ENCODE measurements at places on chromosomes 11 and 22.

GRCh38 chr22:33324228-33324627 lies 266.0 kb upstream of the SYN3 start:
- no peak for DNase-seq

DNA sequence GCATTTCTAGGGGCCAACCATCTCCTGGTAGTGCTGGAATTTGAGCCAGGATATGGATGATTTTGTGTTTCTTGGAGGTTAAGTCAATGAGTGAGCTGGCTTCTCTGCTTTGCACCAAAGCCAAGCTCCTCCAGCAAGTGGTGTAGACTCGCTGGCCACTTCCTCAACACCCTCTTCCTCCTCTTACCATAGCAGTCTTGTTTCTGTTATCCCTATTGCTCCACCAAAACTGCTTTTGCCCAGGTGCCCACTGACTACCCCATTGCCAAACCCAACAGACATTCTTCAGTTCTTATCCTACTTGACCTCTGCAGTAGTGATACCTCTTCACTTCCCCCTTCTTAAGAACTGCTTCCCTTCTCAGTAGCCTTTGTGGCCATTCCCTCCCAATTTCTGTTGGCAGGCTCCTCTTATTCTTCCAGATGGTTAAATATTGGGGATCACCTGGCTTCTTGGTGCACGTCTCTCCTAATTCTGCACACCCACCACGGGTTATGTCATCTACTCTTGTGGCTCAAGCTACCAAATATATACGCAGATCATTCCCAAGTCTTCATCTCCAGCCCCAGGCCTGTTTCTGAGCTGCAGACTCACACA lies 7.0 kb upstream of the PRG2 start:
- no peak for DNase-seq

GRCh38 chr11:120207512-120207911 lies 3.3 kb upstream of the OAF start:
- no peak for DNase-seq

DNA sequence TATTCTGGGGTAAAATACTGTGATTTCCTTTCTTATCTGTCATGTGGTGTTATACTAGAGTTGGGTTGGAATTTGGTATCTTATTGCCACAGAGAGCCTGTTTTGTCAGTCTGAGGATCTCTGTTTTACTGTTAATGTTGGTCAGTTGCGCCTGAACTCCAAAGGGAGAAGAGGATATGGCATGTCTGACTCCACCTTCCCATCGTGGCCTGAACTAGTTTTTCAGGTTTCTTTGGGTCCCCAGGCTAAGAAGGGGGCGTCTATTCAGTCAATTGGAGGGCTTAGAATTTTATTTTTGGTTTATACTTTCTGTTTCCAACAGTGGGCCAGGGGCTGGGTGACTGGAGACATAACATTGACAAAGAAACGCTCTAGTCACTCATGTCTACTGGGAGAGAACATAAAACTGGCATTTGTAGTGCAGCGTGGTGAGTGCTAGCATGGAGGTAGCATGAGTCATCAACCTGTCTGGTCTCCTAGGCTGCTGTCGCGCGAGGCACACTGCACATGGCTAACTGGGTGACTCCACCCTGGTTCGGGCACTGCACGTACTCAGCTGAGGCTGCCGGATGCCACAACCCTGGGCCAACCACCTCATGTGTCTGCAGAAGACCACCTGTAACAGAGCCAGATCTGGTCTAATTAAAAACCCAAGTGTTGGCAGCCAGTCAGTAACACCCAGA lies 120.1 kb upstream of the OR9Q1 start:
- DNase-seq = no peak

GRCh38 chr11:86678823-86679222 lies 6.4 kb upstream of the ME3 start:
- no peak for DNase-seq

GRCh38 chr22:27105142-27106025 lies 448.0 kb downstream of the MIAT start:
- peak; percentile 62 for DNase-seq

DNA sequence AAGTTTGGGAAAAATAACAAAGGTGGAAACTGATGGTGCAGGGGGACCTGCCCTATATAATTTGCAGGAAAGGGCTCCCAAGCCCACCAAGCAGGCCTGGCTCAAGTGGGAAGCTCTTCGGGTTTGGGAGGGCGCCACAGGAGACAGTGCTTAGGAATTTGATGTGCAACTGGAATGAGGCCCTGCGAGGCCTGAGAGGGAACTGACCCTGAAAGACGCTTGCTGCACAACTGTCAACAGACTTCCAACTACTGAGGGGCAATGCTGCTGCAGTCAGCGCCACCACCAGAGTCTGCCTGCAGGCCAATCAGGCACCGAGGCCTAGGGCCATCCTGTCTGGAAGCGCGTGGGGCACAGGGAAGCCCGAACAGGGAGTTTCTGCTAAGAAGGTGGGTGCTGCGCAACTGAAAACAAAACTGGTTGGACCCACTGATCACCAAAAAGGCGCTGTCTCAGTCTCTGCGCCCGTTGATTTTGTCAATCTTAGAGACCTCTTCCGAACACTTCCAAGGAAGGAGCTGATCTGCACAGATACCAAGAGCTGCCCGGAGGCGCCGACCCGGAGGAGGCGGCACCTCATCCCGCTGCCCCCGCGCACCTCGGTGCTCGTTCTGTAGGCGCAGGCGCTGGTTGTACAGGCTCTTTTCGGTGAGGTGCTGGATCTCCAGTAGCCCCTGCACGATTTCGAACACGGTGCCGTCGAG lies 667 bp downstream of the DGCR6L start:
- no peak for DNase-seq

DNA sequence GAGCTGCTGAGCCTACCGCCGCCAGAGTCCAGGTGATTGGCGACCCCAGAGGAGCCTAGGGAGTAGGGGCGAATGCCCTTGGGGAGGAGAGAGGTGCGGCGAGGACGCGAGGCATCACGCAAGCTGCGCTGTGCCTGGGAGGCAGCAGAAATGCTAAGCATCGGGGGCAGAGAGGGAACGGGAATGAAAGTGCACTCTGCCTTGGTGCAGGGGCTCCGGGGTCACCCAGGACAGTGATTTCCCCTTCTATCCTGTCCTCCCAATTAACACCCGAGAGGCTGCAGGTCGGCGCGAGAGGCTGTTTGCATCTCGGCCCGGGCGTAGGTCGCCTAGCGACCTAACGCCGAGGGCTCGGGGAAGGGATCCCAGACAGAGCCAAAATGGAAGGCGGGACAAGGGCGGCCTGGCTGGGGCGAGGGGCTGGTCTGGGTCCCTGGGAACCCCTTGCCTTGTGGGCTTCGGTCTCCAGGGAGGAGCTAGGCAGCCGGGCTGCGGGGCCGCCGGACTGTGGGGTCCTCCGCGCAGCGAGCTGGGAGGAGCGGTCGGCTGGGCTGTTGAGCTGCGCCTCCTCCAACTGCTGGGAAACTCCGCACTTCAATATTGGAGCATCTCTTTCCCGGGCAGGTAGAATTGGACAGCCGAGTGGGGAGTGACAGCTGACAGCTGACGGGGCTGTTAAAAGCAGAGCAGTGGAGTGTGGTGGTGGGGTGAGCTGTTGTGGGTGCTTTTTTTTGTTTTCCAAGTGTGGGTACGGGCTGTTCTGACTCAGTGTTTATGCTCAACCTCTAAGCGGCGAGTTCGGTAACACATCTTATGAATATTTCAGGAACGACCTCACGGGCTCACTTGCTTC lies 657 bp downstream of the ELMOD1 start:
- no peak for DNase-seq

DNA sequence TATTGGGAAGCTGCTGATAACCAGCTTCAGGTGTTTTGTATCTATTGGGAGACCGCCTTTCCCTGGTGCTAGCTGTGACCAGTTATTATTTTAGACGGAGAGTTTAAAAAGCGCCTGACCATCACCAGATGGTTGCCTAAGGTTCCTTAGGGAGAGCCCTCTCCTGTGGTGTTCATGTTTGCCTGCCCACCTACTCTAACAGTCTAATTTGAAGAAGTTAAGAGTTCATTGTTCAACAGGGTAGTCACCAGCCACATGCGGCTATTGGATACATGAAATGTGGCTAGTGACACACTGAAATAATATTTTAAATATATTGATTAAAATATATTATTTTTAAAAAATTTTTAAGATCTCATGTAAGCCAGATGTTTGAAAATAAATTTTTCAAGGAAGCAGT lies 71.3 kb upstream of the SLN start:
- no peak for DNase-seq

- DNase-seq = no peak
Observed at GRCh38 chr22:22906907-22907550, 19.4 kb downstream of the IGLL5 start.

DNA sequence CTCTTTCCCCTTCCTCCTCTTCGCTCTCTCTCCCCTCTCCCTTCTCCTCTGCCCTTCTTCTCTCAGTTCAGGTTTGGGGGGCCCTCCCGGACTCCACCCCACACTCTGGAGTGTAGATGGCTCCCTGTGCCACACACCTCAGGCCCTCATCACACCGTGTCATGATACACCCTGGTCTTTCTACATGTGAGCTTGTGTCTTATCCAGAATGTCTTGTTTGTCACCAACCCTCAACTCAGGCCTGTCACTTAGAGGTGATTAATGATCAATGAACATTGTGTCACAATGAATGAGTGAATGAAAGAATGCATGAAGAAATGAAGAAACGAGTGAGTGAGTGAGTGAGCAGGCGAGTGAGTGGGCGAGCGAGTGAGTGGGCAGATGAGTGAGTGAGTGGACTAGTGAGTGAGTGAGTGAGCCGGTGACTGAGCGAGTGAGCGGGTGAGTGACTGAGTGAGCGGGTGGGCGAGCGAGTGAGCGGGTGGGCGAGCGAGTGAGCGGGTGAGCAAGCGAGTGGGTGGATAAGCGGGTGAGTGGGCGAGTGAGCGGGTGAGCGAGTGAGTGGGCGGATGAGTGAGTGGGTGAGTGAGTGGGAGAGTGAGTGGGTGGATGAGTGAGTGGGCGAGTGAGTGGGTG lies 33.8 kb downstream of the CAPN1 start:
- no peak for DNase-seq

GRCh38 chr11:72514331-72514730 lies 80.0 kb upstream of the CLPB start:
- no peak for DNase-seq

GRCh38 chr11:6475936-6476335 lies 2.2 kb upstream of the TRIM3 start:
- no peak for DNase-seq

GRCh38 chr11:14454861-14455632 lies 44.6 kb downstream of the COPB1 start:
- DNase-seq = peak; percentile 11

GRCh38 chr22:37186997-37187522 lies 987 bp downstream of the C1QTNF6 start:
- DNase-seq = no peak

- no peak for DNase-seq
Observed at GRCh38 chr11:2664376-2664775, 35.4 kb downstream of the KCNQ1OT1 start.

DNA sequence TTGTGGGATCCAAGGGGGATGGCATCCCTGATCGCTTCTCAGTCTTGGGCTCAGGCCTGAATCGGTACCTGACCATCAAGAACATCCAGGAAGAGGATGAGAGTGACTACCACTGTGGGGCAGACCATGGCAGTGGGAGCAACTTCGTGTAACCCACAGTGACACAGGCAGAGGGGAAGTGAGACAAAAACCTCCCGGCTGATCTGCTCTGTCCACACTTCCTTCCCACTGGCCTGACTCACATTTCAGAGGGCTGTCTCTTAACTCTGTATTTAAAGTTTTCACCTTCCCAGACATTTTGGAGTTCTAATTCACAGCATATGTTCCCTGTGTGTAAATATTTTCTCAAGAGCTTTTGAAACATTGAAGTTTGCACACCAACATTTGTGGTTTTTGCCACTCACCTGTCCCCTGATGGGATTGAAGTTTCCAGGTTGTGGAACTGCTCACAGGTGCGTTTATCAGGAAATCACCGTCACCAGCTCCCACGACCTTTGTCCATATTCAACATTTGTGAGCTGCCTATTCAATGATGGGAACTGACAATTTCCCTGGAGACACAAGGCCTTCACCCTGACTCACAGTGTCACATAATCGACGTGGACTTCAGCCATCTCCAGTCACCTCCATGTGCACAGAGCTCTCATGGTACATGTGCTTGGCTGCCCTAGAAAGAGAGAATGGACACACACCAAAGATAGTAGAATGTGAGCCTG lies 99.2 kb downstream of the VPREB1 start:
- DNase-seq = no peak

DNA sequence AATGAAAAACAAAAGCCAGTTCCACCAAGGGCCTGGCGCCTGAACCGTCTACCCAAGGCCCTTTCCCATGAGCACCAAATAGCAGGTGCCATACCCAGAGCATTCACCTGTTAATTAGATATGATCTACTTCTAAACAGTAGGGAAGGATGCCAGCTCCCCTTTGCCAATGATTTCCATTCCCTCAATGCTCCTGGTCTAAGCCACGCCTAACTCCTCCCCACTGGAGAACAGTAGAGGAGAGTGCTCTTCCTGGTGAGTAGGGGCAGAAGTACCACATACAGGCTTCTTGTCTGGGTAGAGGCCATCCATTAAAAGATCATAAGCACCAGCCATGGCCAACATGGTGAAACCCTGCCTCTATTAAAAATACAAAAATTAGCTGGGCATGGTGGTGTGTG lies 40.7 kb downstream of the PACSIN2 start:
- no peak for DNase-seq

GRCh38 chr11:85889676-85890579 lies 34.7 kb downstream of the CCDC83 start:
- peak; percentile 41 for DNase-seq

GRCh38 chr11:44621140-44621681 lies 55.7 kb downstream of the CD82 start:
- DNase-seq = no peak

GRCh38 chr11:27447288-27448183 lies 25.1 kb downstream of the LGR4 start:
- DNase-seq = peak; percentile 57

DNA sequence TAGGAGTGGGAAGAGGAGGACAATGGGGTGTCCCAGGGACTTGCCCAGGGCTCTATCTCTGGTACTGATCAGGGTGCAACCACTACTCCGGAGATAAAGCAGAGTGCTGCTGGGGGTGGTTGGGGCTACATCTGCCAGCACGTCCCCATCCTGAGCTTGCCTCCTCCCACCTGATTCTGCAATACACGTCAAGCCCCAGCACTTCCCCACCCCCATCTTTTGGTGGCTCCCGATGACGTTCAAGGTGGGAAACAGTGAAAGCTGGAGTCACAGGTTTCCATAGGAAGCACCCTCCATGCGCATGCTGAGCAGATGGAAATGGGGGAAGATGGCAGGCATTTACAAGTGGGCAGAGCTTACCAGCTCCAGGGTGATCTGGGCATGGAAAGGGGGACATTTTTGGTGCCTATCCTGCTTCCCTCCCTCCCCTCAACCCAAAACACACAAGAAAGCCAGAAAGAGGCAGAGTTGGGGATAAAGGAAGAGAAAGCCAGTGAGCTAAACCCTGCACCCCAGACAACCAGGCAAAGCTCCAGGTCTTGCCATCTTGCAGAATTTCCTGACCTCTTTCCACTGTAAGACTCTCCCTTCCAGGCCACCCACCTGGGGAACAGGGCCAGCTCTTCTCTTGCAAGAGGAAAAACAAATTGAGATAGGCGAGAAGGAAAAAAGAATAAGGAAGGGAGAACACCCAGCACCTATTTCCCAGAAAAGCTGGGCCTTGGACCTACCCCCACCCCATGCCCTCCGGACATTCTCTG lies 15.8 kb downstream of the SYT7 start:
- DNase-seq = no peak

- no peak for DNase-seq
Observed at GRCh38 chr11:45560913-45561281, 104.5 kb downstream of the CHST1 start.

- DNase-seq = peak; percentile 96
Observed at GRCh38 chr11:28833670-28834069, 725.5 kb downstream of the METTL15 start.

GRCh38 chr11:57792870-57793269 lies 31.3 kb downstream of the CTNND1 start:
- DNase-seq = no peak
